ENCODE measurements at places on chromosomes 2 and 18.
A peak's percentile ranks its signal among the peaks of the same experiment; 100 is the strongest.

- no peak for DNase-seq
Measured at GRCh38 chr2:227390468-227391256, 2.9 kb upstream of the SCYGR1 start.

GRCh38 chr2:95058466-95058988, 33.0 kb downstream of the MAL start:
- no peak for DNase-seq

GRCh38 chr2:1731447-1731962, 12.8 kb downstream of the PXDN start:
- DNase-seq: no peak

GRCh38 chr2:38620282-38620977, 17.7 kb upstream of the HNRNPLL start:
- DNase-seq: peak; percentile 61

GRCh38 chr2:152443771-152444170, 108.8 kb downstream of the FMNL2 start:
- peak; percentile 81 for DNase-seq

GRCh38 chr2:242004223-242004901, 134.8 kb downstream of the RTP5 start:
- no peak for DNase-seq

GRCh38 chr2:234415706-234416105, 81.2 kb downstream of the ARL4C start:
- no peak for DNase-seq

- DNase-seq: no peak
Measured at GRCh38 chr2:130851624-130852382, 15.1 kb downstream of the ARHGEF4 start.

GRCh38 chr18:24189007-24189528, 50.2 kb downstream of the CABYR start:
- DNase-seq: peak; percentile 63

DNA sequence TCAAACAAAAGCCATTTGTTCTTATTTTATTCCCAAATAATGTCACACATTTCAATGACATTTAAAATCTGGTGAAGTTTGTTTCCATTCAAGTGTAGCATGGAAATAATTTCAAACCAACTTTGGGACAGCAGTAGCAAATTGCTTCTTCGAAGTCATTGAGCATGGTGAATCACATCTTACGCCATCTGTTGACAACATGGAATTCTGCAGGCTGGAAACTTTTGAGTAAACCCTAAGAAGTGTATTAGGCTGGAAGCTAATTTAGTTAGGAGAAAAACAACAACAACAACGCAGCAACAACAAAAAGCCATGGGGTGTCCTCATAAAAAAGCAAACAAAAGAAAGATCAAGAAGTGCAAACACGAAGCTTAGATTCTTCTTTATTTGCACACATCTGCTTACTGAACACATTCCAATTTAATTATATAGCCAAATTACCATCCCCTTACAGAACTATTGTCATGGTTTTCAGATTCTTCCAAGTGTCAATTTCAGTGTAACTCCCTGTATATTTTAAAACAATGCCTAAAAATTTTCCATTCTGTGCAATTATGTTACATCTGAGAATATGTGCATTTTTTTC, 659.0 kb upstream of the CDH7 start:
- peak; percentile 33 for DNase-seq

- DNase-seq: no peak
Measured at GRCh38 chr2:130834091-130834930, 2.4 kb upstream of the ARHGEF4 start.

DNA sequence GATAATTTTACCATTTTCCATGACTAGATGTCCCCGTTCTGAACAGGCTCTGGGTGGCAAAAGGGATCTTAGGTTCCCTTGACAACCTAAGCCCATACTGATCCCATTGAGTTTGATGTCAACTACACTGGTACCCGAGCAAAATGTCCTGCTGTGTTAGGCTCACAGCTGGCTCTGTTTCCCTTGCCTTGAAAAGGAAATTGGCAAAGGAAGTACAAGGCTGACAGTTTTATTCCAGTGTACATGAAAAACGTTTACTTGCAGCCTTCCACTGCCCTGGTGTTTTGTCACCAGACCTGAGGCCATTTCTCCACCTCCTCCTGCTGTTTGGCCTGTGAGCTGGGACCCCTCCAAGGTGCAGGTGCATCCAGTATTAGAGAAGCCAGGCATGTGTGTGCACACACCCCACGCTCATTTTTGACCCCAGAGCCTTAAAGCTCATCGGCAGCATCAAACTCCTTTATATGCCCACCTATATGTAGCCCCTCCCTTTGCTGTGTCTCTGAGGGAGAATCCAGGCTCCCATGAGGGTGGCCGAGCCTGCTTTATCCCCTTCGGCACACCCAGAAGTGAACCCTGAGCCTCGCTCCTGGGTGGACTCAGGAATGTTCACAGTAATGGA, 171.3 kb downstream of the NDUFA10 start:
- DNase-seq: no peak

DNA sequence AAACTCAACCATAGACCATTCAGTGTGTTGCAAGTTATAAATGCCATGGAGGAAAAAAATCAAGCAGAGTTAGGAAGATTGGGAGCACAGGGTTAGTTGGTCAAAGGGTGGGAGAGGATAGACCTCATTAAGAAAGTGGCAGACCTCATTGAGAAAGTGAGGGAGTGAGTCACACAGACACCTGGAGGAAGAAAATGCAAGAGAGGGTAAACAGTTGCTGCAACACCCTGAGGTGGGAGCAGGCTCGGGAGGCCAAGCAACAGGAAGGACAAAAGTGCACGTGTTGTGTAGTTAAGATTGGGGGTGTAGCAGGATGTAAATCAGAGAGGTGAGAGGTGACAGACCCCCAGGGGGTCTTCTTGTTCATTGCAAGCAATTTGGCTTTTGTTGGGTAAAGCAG, 6.4 kb downstream of the IL1RL1 start:
- peak; percentile 57 for DNase-seq

GRCh38 chr2:49403637-49404036, 249.3 kb upstream of the FSHR start:
- DNase-seq: no peak

GRCh38 chr2:64655873-64656272, 2.2 kb upstream of the SERTAD2 start:
- DNase-seq: no peak

Data from renal cortical epithelial cell (primary cell).